ENCODE measurements at places on chromosomes 2 and 18.

DNA sequence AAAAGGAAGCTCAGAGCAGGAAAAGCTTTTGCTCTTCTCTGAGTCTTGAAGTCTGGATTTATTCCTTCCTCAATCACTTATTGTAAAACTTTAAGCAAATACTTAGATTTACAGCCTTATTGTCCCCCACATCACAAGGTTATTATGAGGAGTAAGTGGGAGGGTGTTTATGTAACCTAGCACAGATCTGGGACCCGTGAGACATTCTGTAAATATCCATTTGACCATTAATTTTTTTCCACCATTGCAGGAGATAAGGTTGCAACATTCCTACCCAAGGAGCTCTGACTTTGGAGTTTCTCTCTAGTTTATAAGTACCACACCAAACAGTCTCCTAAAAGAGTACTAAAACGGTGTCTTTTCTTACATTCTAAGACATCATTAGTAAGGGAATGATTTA lies 52.1 kb upstream of the CTIF start:
- DNase-seq, result no peak

GRCh38 chr18:75068682-75069435 lies 140.1 kb downstream of the PTGR3 start:
- no peak for DNase-seq

DNA sequence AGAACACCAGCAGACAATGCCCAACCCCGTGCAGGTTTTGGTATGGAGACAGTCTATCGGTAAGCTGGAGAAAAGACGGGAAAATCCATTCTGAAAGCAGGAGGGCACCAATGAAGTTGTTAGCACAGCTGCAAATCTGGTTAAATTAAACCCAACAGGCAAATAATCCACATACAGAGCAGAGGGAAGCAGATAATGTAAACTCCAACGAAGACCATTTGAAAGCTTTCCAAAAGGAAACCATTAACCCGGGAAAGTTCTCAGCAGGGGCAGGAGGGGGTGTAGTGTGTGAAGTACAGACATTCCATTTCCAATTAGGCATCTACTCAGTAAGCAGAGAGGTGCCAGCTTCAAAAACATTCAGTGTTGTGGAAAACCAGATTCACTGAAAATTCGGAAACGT lies 10.3 kb downstream of the EDAR start:
- no peak for DNase-seq

GRCh38 chr2:233091595-233092375 lies 31.6 kb downstream of the INPP5D start:
- no peak for DNase-seq

DNA sequence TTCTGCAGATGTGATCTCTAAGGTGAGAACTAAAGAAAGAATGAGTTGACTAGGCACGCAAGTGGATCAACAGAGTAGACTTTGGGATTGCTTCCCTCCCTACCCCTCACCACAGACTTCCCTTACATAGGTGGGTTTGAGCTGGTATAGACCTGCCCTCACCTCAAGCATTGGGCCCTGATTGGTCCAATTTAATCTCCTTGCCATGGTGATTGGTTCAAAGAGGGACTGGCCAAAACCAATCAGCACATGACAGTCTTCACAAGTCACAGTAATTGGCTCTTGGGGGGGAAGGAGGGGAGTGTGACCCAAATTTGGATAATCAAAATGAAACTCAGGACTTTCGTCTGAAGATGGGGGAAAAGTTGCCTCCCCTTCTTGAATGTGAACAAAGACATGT lies 36.6 kb upstream of the LNPK start:
- no peak for DNase-seq

GRCh38 chr2:219332542-219332941 lies at the start of gene RESP18:
TSS of gene RESP18 (minus strand) at chr2:219332744.
- no peak for DNase-seq

- no peak for DNase-seq
Observed at GRCh38 chr2:188609321-188610049, 317.8 kb downstream of the GULP1 start.

GRCh38 chr2:177281400-177282180 lies 17.1 kb upstream of the NFE2L2 start:
- DNase-seq, result no peak

DNA sequence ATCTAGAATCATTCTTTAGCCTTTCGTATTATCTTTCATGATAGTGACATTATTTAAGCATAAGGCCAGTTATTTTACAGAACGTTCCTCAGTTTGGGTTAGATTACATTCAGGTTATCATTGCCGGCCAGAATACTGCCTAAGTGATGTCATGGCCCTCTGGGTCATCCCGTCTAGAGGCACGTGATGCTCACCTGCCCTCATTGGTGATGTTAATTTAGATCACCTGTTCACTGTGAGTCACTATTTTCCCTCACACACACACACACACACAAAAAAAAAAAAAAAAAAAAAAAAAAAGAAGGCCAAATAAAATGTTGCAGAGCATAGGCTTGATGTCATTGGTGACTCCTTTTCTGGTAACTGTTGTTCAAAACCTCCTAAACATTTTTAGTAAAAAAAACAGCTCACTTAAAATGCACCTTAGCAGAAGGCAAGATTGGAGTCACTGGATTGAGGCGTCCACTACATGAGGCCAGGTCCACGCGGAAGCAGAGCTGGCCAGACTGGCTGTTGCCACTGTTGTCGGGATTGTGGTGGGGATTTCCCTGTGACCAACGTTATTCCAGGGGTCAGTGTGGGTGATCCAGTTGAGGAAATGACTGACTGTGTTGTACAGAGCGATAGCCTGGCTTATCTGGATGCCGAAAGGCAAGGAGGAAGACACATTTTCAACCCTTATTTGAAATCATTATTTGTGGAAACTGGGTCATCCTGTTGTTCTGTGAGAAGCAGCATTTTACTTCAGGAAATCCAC lies 52.1 kb upstream of the CNGA3 start:
- no peak for DNase-seq

- no peak for DNase-seq
Observed at GRCh38 chr2:164803776-164804466, 37.7 kb downstream of the COBLL1 start.

GRCh38 chr2:101704816-101705578 lies 7.5 kb downstream of the MAP4K4 start:
- DNase-seq, result no peak

GRCh38 chr2:10434886-10435819 lies 13.0 kb downstream of the ODC1 start:
- peak; percentile 66 for DNase-seq

- DNase-seq, result no peak
Observed at GRCh38 chr2:62461707-62462106, 44.3 kb downstream of the TMEM17 start.

GRCh38 chr2:20333738-20334137 lies 16.9 kb downstream of the PUM2 start:
- no peak for DNase-seq

DNA sequence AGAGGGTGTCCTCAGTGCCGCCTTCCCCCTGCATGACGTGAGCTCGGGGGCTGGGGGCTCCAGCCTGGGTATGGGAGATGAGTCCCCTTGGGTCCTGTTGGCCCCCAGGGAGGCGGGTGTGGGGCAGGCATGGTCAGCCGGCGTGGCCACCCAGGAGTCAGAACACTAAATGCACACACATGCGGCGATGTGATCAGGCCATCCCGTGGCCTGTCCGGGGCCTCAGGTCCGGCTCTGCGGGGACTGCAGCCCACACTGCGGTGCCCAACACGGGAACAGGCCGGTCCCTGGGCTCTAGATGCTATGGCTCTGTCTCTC lies 13.8 kb downstream of the ANO7 start:
- no peak for DNase-seq

DNA sequence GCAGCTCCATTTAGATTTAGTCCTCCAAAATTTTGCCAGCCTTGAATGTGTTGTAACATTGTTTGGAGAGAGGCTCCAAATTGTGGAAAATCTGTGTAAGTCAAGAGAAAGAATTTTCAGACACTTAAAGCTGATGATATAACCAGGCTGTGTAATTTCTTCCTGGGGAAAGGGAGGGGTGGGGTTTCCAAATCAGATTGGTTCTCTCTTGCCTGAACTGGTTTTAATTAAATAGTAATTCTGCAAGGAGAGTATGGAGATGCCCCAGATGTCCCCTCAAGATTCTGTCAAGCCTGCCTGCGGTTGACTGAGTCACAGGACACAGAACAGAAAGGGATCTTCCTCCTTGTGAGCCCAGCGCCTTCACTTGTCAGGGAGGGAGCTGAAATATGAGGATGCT lies 54.5 kb downstream of the C18orf63 start:
- no peak for DNase-seq

DNA sequence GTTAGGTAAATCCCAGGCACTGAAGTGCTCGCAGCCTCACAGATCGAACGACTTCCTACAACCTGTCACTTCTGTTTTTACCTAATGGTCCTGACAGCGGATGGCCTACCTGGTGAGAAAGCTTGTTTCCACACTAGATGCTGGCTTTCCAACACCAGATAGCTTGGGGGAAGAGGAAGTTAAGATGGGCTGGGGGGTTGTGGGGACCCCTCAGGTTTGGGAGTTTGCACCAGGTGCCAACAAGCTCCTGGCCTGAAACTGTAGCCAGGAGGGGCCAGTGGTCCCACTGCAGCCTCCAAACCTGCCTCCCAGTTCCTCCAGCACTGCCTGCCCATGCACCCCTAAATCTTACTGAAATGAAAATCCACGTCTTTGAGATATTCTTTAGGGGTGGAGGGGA lies 3.9 kb downstream of the TMEM185B start:
- DNase-seq, result no peak

DNA sequence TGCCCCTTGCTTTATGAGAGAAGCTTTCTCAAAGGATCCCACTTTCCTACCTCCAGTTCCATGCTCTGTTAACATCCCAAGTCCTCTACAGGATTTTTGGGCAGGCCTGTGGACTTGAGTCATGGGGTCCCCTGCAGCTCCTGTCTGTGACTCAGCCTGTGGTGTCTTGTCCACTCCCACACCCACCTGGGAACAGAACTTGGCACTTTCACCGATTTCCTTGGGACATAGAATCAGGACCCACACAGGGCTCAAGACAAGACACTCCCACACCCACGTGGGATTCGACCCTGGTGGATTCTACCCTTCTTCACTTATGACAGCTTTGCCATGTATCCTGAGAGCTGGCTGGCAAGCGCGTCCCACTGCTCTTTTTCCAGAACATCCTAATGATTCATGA lies 30.7 kb upstream of the HDAC4 start:
- no peak for DNase-seq

DNA sequence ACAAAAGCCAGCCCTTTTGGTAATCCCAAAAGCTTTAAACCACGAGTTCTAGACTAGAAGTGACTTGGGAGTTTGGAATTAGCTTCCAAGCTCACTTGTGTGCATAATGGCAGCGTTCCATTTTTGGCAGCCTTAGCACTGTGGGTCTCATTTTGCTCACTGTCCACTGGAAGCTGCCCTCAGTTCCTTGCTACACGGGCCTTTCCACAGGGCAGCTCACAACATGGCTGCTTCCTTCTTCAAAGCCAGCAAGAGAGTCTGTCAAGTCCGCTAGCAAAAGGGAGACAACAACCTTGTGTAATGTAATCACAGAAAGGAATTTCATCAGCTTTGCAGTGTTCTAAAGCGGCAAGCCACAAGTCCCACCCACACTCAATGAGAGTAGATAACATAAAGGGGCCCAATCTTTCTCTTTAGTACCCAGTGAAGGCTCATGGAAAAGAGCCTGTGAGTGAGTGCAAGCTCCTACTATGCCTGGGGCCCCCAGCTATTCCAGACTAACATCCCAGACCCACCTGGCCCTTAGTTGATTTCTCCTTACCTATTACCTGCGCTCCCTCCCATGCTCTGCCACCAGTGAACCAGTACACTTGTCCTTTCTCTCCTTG lies 239.7 kb upstream of the FBXO11 start:
- no peak for DNase-seq
